Heart right ventricle (tissue), 16 donors: ENCODE measurements at places on chromosomes 5 and 9. TPM values are rescaled to one million over a fixed set of nuclear protein-coding genes. Genes with fewer than 3 reads are reported as not detected.

GRCh38 chr9:89531766-89532165 lies 33.9 kb upstream of the SEMA4D start:
- H3K27me3 ChIP-seq = no peaks in the 10 kb centered on the region
- H3K4me1 ChIP-seq = peaks cover 69% of the 10 kb centered on the region
- no peak overlapping the region for H3K4me3 ChIP-seq
- H3K36me3 ChIP-seq = no peaks in the 10 kb centered on the region
- no peak for DNase-seq

GRCh38 chr9:126919193-126919592 lies 4.6 kb downstream of the RALGPS1 start:
- no peaks in the 10 kb centered on the region for H3K36me3 ChIP-seq
- DNase-seq = no peak
- H3K27me3 ChIP-seq = no peaks in the 10 kb centered on the region
- no peak overlapping the region for H3K4me3 ChIP-seq
- peaks cover 5% of the 10 kb centered on the region for H3K4me1 ChIP-seq

- no peak overlapping the region for H3K4me3 ChIP-seq
- peaks cover 82% of the 10 kb centered on the region for H3K27me3 ChIP-seq
- DNase-seq = no peak
- H3K36me3 ChIP-seq = no peaks in the 10 kb centered on the region
Observed at GRCh38 chr5:2738156-2738699, 13.2 kb downstream of the IRX2 start.

DNA sequence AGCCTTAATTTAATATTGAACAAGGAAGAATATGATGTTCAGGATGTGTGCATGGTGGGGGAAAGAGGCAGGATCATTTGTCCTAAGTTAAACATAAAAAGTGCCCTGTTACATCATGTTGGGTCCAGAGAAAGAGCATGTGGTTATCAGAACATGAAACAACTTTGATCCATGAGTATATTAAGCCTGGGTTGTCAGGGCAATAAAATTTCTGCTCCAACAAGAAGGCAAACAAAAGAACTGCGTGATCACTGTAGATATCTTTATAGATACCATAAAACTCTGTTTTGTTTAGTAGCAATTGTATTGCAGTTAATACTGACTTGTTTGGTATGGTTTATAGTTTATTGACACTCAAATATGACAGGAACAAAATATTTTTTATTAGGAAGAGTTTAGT lies 35.2 kb downstream of the PCA3 start:
- H3K27ac ChIP-seq = no peak overlapping the region
- DNase-seq = no peak
- peaks cover 18% of the 10 kb centered on the region for H3K27me3 ChIP-seq
- no peaks in the 10 kb centered on the region for H3K4me1 ChIP-seq
- H3K4me3 ChIP-seq = no peak overlapping the region

DNA sequence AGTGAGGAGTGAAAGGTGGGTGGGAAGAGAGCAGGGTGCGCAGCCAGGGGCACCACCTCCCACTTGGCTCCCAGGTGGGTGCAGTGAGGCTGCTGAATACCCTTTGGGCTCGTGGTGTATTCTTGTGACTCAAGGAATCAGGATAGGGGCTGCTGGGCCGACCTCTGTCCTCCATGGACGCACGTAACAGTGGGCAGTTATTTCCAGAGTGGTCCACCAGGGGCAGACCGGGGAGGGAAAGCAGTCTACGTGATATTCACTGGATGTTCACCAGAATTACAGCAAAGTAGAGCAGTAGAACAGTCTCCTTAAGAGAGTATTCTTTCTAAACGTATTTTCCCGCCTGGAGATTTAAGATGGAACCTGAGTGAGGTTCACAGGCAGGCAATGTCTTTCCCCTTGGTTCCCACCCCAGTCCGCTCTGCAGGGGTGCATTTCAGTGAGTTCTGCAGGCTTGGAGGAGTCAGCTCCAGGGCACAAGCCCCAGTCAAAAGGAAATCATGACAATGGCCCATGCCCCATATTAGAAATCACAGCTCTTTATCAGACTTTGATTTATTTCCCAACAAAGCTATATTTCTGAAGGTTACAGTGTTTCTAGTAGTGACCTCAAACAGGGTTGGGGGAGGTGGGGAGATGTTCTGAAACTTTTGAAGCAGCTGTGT lies 88.7 kb downstream of the SYK start:
- H3K36me3 ChIP-seq = no peaks in the 10 kb centered on the region
- peaks cover 25% of the 10 kb centered on the region for H3K27me3 ChIP-seq
- no peaks in the 10 kb centered on the region for H3K4me1 ChIP-seq
- DNase-seq = no peak
- no peak overlapping the region for H3K27ac ChIP-seq

The HK3 gene
- 0.68 TPM for total RNA-seq
